ENCODE measurements at places on chromosomes 11 and 22.

DNA sequence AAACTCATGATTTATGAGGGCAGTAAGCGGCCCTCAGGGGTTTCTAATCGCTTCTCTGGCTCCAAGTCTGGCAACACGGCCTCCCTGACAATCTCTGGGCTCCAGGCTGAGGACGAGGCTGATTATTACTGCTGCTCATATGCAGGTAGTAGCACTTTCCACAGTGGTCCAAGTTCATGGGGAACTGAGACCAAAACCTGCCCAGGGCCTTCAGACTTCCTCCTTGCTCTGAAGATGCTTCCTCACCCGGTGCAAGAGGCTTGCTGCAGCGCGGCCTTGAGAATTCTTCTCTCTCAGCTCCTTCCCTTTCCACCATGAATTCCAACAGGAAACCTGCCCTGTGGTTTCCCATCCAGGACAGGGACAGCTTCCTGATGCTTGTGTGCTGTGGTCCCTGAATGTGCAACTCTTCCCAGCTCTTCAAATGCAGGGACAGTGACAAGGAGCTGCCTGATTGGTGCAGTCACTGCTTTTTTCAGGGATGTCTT lies 53.9 kb downstream of the GGTLC2 start:
- DNase-seq: no peak

GRCh38 chr11:64742889-64743590 lies 902 bp downstream of the RASGRP2 start:
- DNase-seq: peak; percentile 70

GRCh38 chr22:45459235-45459634 lies 43.4 kb upstream of the FBLN1 start:
- DNase-seq: no peak

- DNase-seq: peak; percentile 27
Observed at GRCh38 chr22:44526779-44527126, 28.7 kb upstream of the RTL6 start.
